ENCODE measurements at places on chromosomes 4 and X.
A peak's percentile ranks its signal among the peaks of the same experiment; 100 is the strongest.

GRCh38 chr4:96742332-96743014, 902.6 kb downstream of the PDHA2 start:
- no peak for DNase-seq

GRCh38 chr4:153183146-153183545, 21.1 kb upstream of the TRIM2 start:
- no peak for DNase-seq

- no peak for DNase-seq
These were observed 24.8 kb downstream of the IL13RA1 start for GRCh38 chrX:118751950-118752783.

- no peak for DNase-seq
These were observed 114.5 kb upstream of the FAM9C start for GRCh38 chrX:13158911-13159310.

DNA sequence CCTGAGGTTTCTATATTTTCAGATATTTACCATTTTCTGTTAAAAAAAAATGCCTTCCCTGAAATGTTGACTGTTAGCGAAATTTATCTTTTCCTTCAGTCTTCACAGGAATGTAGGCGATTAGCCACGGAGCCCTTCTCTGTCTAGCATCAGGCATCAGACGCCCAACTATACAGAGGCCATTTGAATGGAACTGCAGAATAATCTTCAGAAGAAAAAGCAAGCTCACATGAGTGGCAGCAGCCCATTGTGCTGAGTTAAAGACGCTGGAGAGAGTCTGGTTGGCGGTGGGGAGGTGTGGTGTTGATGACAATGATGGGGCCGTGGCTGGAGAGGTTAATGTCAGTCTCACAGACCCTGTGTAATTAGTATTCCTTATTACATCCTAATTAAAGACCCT, 196.8 kb upstream of the LEF1 start:
- no peak for DNase-seq

DNA sequence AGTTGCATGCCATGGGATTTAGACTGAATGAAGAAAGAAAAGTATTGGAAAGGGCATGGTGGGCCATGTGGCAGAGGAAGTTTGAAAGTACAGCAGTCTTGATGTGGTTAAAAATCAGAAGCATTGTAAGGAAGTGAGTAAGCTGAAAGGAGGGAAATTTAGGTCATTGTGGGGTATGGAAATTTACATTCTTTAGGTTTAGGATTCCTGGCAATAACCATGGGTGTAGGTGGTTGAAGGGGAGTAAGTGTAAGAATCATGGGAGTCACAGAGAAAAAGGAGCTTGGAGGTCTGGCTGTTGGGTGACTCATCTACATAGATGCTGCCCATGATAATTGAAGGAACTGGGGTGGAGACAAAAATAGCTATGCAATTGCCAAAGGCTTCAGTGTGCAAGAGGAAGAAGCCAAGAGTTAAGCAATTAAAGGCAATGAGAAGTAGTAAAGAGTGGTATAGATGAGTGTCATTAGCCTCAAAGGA, 243.8 kb upstream of the LDB2 start:
- peak; percentile 27 for DNase-seq

- no peak for DNase-seq
These were observed 178.2 kb upstream of the HCCS start for GRCh38 chrX:10932842-10933440.

DNA sequence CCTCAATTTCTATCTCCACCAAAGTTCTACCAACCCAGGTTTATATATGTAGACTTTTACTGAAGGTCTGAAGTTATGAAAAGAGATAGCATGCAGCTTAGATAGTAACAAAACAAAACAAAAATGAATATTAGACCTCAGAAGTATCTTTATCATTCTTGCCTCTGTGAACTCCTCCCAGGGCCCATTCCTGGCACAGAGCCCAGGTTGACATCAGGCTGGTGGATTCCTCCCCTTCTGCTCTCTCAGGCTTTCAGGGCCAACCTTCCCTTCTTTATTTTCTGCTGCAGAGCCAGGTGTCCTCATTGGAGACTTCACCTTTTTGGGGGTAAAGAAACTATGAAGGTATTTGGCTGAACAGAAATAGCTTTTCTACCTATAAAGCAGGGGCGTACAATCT, 112.8 kb upstream of the PITX2 start:
- peak; percentile 13 for DNase-seq

- no peak for DNase-seq
These were observed 8.7 kb upstream of the ANAPC4 start for GRCh38 chr4:25368315-25368714.

GRCh38 chrX:109974906-109975655, 27.8 kb upstream of the TMEM164 start:
- no peak for DNase-seq

DNA sequence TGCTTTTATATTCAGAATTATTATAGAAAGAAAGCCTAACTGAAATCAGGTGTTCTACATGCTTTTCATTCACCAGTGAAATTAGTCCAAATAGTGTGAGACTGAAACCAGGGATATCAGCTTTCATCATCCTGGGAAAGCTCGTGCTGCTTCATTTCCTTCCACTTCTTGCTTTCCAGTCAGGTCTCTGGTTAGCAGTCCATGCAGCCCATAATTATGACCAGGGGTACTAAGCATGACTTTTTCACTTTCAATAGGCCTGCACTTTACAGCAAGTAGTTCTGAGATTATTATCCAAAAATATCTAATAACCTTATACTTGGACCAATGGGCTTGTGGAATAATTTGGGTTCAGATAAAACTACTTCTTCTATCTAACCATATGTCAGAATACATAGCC, 673.2 kb upstream of the MAGEB2 start:
- DNase-seq, result no peak

GRCh38 chrX:122422547-122422946, 761.5 kb upstream of the GRIA3 start:
- no peak for DNase-seq

GRCh38 chrX:71067712-71068043, 456 bp downstream of the SNX12 start:
- no peak for DNase-seq

GRCh38 chr4:177356206-177356605, 46.5 kb downstream of the NEIL3 start:
- no peak for DNase-seq
